ENCODE measurements at places on chromosomes 7 and 10. TPM values are rescaled to one million over a fixed set of nuclear protein-coding genes. Genes with fewer than 3 reads are reported as not detected.

Gene RNF32
- 0.92 TPM for total RNA-seq

Gene CTAGE6
- 0.72 TPM for total RNA-seq

Gene NUTM2A
- total RNA-seq = 2.1 TPM

Gene DPY19L1
- 26.6 TPM for total RNA-seq

Gene HECW1
- 0.51 TPM for total RNA-seq

Gene CFAP46
- total RNA-seq = 0.41 TPM

Gene ABCA13
- 0.72 TPM for total RNA-seq

Gene SMKR1
- not detected for total RNA-seq

Gene DYNC1I1
- total RNA-seq = 2.6 TPM

Gene VWA2
- 7.3 TPM for total RNA-seq

Gene NANOS1
- 4.6 TPM for total RNA-seq

Gene MAD1L1
- 58.0 TPM for total RNA-seq

- DNase-seq = no peak
Observed at GRCh38 chr7:73739387-73739767, 775 bp upstream of the ABHD11 start.

GRCh38 chr10:108775911-108776475 is 1147.3 kb downstream of the XPNPEP1 start:
- no peak for DNase-seq

- DNase-seq = no peak
Observed at GRCh38 chr7:141356161-141356560, 195.0 kb upstream of the AGK start.

GRCh38 chr7:151056666-151057505 is 811 bp downstream of the CDK5 start:
- no peak for DNase-seq

- peak; percentile 35 for DNase-seq
Observed at GRCh38 chr10:113362645-113363091, 190.2 kb upstream of the HABP2 start.

DNA sequence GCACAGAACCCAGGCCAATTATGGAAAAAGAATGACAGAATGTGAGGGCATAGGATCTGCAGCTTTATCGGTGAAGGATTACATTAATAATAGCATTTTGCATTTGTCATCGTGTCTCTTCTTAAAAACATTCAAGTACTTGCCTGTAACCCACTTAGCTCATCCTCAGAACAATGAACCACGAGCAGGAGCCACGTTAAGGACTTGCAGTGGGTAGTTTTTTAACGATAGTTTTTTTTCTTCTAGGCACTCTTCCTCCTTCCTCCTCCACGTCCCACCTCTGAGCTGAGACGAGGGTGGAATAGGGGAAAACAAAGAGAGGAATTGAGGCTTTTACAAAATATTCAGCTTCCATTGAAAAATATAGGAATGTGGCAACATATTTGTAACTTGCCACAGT is 27.1 kb downstream of the CDHR3 start:
- no peak for DNase-seq

- DNase-seq = no peak
Observed at GRCh38 chr7:70556761-70557160, 575.2 kb upstream of the GALNT17 start.

GRCh38 chr10:557792-558328 is 131.6 kb downstream of the DIP2C start:
- DNase-seq = no peak

DNA sequence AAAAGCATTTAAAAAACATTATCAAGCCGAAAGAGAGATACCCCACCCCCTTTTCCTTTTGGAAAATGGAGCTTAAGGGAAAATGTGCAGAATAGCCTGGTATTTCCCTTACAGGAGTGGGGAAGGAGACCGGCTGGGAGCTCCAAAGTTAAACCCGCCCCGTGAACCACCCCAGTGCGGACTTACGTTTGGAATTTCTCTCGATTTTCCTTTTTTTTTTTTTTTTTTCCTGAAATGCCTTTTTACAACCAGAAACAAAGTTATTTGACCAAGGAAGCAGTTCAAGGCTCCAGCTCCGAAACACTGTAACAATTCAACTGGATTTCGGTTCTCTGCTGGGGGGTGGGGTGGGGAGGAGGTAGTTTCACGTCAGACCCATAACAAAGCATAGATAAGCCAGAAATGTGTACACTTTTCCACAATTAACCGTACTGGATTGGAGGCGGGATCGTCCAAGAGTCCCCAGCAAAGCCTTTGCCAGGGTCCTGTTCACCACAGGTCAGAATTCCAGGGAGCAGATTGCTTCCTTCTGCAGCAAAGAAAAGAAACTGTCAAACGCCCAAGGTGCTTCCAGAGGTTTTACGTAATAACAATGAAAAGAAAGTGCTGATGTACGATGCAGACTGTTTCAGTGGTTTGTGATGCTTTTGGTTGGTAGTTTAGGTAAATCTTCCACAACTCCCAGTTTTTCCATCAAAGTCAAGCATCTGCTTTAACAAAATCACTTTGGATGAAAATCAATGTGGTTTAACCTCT is 6.7 kb downstream of the SKIDA1 start:
- DNase-seq = peak; percentile 65

GRCh38 chr10:48632166-48632565 is 27.3 kb upstream of the ARHGAP22 start:
- DNase-seq = no peak

- DNase-seq = no peak
Observed at GRCh38 chr7:80410081-80410480, 101.8 kb downstream of the GNAT3 start.

- DNase-seq = no peak
Observed at GRCh38 chr10:78914060-78914378, 154.7 kb upstream of the ZMIZ1 start.

DNA sequence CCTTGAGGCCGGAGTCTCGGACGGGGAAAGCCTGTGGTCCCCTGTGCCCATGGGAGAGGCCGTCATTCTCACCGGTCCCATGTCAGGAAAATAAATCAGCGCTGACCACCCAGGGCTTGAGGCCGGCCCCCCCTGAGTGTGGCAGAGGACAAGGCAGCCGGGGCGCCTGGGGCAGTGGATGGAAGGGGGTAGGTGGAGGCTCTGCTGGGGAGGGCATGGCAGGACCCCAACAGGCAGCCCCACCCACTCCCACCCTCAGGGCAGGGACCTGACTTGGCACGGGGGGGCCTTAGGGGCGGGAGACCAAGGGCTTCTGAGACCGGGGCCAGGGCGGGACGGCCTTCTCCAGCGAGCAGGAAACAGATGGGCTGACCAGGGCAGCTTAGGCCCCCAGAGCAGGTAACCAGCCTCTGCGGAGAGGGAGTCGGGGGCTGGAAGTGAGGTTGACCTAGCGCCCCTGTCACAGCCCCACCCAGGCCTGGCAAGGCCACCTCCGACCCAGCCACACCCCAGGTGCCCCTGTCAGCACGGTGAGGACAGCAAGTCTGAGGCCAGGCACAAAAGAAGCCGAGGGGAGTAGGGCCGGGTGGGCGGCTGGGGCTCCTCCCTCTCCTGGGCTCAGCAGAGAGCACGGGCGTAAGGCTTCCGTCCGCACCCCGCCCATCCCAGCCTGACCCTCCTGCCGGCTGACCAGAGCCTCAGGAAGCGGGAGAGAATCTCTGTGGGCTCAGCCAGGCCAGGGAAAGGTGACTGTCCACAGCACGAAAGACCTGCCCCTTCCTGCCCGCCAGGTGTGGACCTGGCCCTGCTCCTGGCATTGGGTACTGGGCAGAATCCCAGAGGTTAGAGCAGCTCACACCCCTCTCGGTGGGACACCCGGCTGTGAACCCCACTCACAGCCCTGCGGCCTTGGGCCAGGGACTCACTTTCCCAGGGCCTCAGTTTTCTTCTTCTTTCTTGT is 87.4 kb downstream of the FOXL3 start:
- DNase-seq = no peak

GRCh38 chr7:135557455-135558336 is at the start of gene NUP205:
NUP205 (plus strand) TSS chr7:135557917; CDS start chr7:135557945, 28 bp downstream.
- peak; percentile 93 for DNase-seq

GRCh38 chr10:15146366-15146765 is 22.1 kb downstream of the NMT2 start:
- DNase-seq = no peak

GRCh38 chr7:151244196-151244840 is 4.2 kb downstream of the SMARCD3 start:
- peak; percentile 82 for DNase-seq

GRCh38 chr10:21363731-21364104 is 161.8 kb downstream of the SKIDA1 start:
- no peak for DNase-seq

GRCh38 chr7:23811540-23811939 is 101.5 kb downstream of the STK31 start:
- no peak for DNase-seq

DNA sequence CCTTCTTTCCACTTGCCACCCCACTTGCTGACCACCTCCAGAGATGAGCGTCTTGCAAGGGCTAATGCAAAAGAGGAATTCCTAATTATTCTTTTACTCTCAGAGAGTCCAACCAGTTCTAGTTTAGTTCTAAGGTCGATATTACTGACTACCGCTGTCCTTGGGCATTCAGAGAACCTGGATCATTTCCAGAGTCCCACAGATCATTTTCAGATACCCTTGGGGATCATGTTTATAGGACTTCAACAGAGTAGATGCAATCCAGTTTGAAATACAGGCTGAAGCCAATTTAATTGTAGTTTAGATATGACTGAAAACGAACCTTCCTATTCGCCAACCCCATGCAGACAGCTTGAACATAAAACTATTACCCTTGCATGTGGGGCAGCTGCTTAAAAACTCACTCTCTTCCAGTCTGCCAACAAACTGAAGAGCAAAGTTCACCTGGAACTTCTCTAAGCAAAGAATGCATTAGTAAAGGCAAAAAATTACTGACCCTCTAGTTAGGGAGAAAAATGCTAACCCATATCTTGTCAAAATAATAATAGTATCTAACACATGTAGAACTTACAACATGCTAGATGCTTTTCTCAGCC is 22.4 kb downstream of the CFAP69 start:
- DNase-seq = no peak

GRCh38 chr10:131448171-131448570 is 136.7 kb upstream of the TCERG1L start:
- no peak for DNase-seq

- DNase-seq = no peak
Observed at GRCh38 chr10:77902159-77902558, 24.4 kb downstream of the DLG5 start.

DNA sequence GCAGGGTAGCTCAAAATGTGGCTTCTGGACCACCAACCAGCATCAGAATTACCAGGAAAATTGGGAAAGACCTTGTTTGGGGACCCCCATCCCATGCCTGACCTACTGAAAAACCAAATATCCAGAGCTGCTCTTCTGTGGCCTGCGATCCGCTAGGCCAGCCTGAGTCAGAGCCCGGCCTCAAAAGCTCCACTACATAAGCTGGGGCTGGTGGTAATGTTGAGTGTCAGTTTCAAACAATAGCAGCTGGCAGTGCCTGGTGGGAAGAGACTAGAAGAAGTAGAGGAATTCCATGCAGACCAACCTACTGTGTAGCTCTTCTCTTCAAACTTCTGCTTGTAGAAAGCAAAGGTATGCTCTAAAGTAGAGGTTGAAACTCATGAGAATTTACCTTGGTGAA is 52.0 kb downstream of the KLRG2 start:
- DNase-seq = peak; percentile 41

GRCh38 chr10:5211696-5212536 is 15.3 kb downstream of the AKR1C4 start:
- no peak for DNase-seq

- no peak for DNase-seq
Observed at GRCh38 chr10:103042908-103043307, 124.8 kb downstream of the CNNM2 start.

DNA sequence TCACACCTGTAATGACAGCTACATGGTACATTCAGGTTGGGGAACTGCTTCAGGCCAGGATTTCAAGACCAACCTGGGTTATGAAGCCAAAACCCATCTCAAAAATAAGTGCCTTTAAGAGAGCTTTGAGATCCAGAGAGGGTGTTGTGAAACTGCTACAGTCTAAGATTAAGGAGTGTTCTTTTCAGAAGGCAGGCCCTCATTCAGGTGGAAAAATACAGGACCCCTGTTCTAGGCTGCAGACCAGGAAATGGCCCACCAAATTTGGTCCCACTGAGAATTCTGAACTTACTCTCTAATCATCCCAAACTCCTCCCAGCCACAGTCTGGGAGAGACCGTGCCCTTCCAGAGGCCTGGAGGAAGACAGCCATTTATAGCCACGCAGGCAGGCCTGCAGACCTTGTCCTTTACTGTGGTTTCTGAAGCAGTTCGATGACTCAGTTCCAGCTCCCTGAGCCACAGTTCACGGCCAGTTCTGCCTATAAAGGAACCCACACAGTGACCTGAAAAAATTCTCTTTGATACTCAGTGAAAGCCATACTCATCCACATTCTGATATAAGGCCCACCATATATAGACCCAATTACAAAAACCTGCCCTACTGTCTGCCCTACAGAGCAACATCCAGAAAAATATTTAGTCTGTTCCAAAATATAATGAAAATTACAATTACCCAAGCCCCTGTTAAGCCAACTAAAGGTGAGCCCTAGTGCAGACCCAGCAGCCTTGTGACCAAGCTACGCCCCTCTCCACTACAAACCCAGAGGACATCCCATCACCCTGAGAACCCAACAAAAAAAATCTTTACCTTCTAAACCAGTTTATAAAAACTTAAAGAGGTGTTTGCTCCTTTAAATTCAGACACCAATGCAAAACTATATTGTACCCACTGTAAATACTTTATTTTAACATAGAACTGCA is 21.2 kb downstream of the ZNF680 start:
- DNase-seq = no peak

DNA sequence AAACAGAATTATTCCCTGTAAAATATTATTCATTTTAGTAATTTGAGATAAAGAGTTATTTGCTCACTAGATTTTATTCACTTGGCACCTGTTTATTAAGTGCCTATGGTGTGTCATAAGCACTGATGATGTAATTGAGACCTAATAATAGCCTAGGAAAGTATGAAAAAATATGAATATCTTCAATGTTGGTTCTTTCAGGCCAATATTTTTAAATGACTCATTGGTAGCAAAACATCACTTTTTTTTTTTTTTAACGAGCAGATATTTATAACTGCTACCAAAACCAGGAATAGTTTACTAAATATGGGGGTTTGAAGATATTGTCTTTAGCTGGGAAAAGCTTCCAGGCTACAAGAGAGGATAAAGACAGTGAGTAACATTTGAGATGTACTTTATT is 228.0 kb downstream of the PRKG1 start:
- no peak for DNase-seq

- no peak for DNase-seq
Observed at GRCh38 chr7:129807863-129808262, 144.9 kb downstream of the UBE2H start.

DNA sequence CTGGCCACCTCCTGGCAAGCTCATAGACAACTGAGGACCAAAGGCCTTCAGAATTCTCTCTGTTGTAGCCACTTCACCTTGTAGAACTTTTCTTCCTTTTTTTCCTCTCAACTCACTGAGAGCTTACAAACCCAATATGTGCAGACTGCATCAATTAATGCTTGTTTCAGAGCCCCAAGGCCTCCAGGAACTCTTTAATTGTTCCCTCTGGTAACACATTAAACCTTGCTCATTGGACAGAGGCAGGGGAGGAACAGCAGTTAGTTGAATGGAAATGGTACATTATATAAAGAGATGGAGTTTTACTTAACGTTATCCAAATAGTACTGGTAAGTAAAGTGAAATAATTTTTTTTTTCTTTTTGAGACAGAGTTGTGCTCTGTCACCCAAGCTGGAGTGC is 25.2 kb downstream of the STMP1 start:
- DNase-seq = no peak

Data from tongue (tissue), 3 donors.